ENCODE measurements at places on chromosomes 13 and 19.

DNA sequence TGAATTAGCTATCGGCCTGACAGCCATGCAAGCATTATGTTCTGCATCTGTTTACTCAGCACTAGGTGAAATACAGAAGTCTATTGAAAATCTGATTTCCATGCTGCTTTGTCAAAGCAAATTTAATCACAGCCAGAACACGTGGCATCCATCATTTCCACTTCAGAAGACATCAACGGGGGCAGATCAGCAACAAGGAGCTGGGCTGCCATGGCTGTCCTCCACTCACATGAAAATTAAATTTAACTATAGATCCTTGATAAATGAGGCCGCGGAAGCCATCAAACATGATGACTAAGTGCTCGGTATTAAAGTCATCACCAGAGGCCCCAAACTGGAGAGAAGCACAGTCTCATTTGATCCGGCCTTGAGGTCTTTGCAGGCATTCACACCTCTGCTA lies 443.5 kb downstream of the HS6ST3 start:
- no peak for DNase-seq

DNA sequence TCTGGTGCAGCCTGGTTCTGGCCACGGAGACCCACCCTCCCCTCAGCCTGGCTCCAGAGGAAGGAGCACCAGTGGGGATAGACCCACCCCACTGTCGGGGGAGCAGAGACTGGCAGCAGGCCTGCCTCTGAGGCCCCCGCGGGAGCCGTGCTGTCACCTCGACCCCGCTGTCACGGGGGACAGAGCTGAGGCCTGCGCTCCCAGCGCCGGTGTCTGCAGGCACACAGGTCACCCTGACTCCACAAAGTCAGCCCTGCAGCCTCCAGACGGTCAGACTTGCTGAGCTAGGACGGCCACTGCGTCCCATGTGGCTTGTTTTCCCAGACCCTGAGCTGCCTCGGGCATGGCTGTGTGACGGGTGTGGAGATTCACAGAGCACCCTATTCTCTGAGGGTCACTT lies 32.3 kb downstream of the GNG7 start:
- no peak for DNase-seq

GRCh38 chr13:93624311-93624777 lies 397.7 kb downstream of the GPC6 start:
- DNase-seq = no peak

DNA sequence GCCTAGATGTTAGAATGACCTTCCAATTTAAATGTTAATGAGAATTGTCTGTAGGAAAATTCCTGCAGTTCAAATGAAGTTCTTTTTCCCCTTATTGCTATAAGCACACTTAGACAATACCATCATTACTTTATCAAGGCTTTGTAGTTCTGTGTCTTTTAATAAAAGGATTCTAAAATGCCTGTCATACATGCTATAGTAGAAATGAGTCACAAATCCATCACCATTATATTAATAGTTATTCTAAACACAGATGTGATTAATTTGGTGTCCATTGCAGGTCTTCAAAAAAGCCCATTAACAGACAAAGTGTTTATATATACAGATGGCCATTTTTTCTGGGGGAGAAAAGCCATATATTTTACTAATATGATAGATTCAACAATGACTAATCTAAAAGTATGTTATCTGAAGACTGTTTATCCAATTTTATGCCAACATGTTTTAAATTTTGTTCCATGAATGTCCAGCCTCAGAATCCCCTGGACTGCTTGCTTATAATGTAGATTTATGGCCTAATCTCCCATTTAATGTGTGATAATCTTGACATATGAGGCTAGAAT lies 1678.3 kb upstream of the PCDH20 start:
- DNase-seq = no peak

DNA sequence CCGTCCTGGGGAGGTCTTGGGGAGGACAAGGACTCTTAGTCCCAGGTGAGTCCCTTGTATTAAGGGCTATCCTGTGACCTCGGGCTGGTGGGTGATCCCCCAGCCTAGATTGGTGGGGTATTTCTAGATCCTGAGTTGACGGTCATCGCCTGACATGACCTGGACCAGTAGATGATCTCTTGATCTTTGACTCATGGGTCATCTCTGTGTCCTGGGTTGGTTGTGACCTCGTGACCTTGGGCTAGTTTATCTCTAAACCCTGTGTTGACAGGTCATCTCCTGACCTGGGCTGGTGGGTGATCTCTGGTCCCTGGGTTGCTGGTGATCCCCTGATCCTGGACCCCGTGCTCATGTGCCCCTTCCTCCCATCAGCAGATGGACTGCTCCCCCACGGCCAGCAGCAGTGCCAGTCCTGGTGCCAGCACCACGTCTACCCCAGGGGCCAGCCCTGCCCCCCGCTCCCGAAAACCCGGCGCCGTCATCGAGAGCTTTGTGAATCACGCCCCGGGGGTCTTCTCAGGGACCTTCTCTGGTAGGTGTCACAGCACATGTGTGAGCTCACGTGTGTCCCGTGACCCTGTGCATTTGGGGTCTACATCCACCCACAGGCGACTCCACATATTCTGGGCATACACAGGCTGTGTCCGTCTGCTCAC lies 6.3 kb downstream of the MIDN start:
- no peak for DNase-seq

DNA sequence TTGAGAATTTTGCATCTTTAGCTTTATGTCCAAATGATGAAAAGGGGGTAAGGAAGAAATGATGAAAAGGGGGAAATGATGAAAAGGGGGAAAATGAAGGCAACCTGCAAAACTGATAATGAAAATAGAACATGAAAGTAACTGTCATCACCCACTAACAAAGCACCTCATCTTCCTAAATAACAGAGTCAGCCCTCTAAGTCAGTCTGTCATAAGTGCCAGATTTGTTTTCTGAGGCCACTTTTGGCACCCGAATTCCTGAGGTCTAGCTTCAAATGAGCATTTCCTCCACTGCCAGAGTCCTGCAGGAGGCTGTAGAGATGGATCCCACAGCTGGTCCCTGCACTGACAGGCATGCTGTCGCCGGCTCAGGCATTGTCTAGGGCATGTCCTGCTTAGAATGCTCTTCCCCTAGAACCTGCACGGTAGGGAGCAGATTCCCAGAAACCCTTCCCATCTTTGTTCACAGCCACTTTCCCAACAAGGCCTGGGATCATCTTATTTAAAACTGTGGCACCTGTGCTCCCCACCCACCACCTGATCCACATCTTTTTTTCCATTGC lies 25.3 kb downstream of the RAP2A start:
- no peak for DNase-seq
